ENCODE measurements at places on chromosomes 7 and 10.
A peak's percentile ranks its signal among the peaks of the same experiment; 100 is the strongest.

DNA sequence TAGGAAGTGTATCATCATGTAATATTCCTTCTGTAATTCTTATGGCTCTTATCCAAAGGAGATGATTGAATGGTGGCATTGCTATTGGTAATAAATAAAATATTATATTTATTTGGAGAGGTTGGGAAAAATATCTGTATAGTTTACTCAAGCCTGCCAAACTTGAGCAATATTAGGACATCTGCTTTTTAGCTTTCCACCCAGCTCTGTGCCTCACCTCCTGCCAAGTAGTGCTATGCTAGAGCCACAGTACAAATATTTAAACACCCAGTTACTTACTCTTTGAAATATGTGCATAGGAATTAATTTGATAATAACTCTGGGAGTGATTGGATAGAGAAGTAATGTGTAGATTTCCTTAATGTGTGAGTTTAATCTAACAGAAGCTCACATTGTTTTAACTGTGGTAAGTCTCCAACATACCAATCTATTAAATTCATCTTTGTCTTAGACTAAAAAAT, 129.2 kb downstream of the BBS9 start:
- peak; percentile 72 for DNase-seq

- DNase-seq: no peak
Observed at GRCh38 chr10:5809527-5810154, 3.6 kb downstream of the GDI2 start.

DNA sequence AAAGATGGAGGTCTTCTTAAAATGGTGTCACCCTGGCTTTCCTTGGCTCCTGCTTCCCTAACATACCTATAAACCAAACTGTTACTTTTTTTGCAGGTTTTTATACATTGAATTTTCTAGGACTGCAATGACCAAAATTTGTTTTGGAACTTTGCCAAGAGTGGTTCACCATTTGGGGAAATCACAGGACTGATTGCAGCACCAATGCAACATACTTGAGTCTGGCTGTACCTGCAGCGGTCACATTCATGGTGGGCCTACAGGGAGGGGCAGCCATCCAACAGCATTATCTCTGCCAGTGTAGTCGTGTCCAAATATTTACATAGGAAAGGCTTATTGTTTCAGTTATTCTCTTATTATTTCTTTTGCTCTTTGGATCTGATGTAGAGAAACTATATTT, 69.0 kb downstream of the HACD1 start:
- no peak for DNase-seq

DNA sequence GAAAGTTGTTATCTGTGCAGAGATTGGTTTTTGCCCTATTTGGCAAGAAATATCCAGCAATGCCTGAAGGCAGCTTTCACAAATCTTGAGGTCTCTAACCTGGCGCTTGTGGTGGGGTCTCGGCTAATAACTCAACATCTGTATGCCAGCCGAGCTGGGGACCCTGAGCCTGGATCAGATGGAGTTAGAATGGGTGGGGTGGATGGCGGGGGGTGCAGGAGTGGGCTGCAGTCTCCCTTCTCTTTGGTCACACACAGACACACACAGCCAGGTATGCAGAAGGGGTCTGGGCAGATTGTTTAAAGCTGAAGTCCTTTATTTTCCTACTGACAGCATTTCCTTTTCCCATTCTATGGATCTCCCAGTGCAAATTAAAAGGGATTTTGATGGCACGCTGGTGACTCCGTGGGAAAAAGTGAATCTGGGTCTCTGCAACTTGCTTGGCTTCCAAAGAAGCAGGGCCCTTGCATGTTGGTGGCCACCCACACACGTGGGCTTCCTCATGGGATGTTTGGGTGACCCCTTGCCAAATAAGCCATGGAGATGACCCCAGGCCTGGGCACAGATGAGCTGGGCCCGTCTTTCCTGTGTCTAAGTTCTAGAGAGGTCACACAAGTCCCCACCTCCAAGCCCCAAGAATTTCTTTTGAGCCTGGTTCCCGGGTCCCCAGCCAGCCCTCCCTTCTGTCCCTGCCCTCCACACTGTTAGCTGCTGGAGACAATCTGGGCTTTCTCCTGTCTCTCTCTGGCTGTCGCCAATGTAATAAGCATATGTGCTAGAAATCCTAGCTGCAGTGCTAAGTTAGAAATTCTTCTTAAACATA, 39.9 kb upstream of the EMX2 start:
- no peak for DNase-seq

- DNase-seq: no peak
Observed at GRCh38 chr10:49834976-49835375, 72.9 kb upstream of the OGDHL start.

- peak; percentile 89 for DNase-seq
Observed at GRCh38 chr10:4131407-4132215, 346.6 kb upstream of the KLF6 start.

DNA sequence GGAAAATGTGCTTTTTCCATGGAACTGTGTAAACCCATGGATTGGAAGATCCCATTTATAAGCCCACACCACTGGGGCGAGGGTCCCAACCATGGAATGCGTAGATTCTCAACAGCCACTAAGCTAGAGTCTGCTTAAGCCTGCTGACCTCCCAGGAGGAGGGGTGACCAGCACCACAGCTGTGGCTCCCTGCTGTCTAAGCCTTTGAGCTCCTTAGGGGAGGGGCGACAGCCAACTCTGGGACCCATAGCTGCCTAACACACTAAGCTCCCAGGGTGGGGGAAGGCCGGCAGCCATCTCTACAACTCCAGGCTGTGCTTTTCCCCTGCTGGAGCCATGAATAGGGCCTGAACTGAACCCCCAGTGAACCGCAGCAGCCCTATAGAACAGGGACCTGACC, 249.8 kb upstream of the HPS1 start:
- no peak for DNase-seq

DNA sequence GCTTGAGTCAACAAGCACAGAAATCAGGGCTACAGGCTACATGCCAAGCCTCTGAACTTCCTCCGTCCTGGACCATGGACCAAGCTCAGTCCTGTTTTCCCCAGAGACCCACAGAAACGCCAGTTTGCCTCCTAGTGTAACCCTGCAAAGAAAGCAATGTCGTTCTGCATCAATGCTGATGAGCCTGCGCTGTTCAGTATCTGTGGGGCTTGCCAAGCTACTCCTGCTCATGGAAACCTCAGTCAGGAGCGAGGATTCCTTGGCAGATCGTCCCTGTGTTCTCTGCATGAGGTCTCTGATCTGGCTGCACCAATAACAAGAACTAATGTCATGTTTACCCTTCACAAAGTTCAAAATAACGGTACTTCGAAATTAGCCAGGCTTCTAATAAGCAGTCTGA, 495.5 kb upstream of the C7orf33 start:
- peak; percentile 2 for DNase-seq

DNA sequence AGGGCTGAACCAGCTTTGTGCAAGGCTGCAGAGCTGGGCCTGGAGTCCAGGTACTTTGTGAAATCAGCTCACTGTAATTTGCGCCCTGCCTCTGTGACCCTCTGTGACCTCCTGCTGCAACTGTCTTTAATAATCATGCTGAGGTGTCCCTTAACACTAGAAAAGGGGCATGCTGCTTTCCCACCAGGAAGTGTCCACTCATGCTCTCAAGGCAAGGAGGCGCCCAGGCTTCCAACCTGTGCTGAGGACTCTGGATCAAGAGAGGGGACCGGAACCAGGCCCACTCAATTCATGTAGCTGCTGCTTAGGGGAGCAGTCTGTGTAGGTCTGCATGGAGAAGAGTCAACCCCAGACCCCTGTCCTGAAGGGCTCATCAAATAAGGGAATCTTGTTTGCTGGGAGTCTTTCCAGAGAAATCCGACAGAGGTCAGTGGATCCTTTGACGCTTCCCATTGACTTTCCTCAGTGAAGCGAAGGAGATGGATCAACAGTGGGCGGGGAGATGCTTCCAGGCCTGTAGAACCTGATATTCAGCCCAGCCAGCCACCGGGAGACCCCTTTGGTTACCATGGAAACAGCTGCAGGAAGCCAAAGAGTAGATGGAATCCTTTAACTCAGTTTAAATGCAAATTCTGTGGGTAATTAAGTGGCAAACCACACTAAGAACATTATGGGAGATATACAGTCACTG, 945.9 kb downstream of the GRID1 start:
- DNase-seq: no peak

DNA sequence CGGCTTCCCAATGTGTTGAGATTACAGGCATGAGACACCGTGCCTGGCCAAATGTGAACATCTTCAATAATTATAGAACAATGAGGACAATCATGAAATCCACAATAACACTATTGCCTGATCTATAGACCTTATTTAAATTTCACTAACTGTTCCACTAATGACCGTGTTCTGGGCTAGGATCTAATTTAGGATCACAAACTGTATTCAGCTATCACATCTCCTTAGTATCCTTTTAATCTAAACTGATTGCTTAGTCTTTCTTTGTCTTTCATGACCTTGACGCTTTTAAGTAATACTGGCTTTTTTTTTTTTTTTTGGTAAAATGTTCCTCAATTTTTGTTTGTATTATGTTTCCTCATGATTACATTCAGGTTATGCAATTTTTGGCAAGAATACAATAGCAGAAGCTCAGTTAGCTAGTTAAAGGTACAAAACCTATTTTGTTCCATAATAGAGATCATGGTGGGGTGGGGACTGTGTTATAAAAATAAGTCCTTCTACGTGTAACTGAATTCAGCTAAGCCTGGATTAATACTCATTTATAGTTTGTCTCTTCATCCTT, 158.4 kb downstream of the AOAH start:
- peak; percentile 33 for DNase-seq

GRCh38 chr10:7006566-7006965, 404.3 kb downstream of the SFMBT2 start:
- no peak for DNase-seq

All from fibroblast of gingiva (primary cell).